ENCODE measurements at places on chromosomes 4 and X.
A peak's percentile ranks its signal among the peaks of the same experiment; 100 is the strongest.

DNA sequence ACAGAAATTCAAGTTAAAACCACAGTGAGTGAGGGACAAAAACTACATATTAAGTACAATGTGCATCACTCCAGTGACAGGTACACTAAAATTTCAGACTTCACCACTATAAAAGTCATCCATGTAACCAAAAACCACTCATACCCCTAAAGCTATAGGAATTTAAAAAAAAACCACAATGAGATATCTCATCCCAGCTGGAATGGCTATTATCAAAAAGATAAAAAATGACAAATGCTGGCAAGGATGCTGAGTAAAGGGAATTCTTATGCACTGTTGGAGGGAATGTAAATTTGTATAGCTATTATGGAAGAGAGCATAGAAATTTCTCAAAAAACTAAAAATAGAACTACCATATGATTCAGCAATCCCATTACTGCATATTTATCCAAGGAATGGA is 171.1 kb downstream of the HHIP start:
- no peak for DNase-seq

DNA sequence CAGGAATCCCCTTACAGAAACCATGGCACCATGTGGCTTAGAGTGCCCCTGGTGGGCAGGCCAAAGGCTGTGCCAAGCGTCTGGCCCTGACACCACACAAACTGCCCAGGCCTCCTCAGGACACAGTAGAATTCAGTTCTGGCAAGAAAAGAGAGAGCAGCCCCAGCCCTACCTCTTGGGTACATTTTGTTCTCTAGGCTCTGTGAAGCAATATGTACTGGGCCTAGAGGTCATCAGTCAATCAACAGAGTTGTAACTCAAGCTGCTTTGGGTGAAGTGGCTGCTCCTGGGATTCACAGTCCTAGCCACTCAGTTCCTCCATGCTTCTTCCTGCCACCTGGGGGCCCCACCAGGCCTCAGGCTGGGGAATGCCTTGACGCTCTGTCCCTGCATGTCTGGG is 158.1 kb upstream of the MAMLD1 start:
- DNase-seq = peak; percentile 4

DNA sequence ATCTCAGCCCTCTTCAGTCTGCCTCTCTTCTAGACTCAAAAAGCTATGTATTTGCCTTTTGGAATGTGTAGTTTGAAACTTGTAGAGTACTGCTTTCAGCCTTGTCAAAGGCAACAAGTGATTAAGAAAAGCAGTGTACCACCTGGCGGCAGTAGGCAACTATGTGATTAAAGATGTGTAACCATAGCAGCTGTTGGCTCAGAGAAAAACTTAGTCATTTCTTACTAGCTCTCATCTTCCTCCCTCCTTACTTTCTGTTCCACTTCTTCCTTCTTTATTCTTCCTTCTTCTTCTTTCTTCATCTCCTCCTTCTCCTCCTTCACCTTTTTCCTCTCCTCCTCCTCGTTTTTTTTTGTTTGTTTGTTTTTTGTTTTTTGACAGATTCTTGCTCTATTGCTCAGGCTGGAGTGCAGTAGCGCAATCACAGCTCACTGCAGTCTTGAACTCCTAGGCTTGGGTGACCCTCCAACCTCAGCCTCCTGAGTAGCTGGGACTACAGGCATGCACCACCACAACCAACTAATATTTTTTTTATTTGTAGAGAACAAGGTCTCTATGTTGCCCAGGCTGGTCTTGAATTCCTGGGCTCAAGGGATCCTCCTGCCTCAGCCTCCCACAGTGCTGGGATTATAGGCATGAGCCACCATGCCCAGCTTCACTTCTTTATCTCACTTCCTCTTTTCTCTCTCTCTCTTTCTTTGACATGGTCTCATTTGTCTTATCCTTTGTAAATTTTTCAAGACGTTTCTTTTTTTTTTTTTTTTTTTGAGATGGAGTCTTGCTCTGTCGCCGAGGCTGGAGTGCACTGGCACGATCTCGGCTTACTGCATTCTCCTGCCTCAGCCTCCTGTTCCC is 32.6 kb downstream of the ABHD18 start:
- DNase-seq = peak; percentile 28

- DNase-seq = no peak
Measured at GRCh38 chr4:88418411-88418810, 38.5 kb upstream of the HERC5 start.

GRCh38 chr4:47160095-47160494 is 128.7 kb downstream of the GABRB1 start:
- DNase-seq = peak; percentile 7

GRCh38 chrX:41085878-41086626 is 807 bp downstream of the USP9X start:
- peak; percentile 51 for DNase-seq

DNA sequence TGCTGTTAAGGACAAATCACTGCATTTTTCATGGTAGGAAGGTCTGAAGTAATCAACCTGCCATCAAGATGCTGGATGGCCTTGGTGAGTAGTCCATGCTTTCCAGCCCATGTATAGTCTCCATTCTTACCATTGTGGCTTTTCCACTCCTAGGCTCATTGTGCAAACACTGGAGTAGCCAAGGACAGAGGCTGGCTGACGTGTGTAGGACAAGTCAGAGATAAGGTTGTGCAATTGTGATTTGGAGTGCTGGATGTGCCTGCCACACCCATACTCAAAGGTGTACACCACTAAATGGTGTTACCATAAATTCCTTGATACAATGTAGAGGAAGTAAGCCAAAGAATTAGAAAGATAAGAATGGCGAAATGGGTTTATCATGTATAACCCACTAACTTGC is 26.3 kb upstream of the RADX start:
- DNase-seq = no peak

- no peak for DNase-seq
Measured at GRCh38 chr4:29900336-29900735, 819.8 kb upstream of the PCDH7 start.

GRCh38 chr4:163332526-163333406 is at the start of gene NPY1R:
Gene NPY1R (minus strand): TSS chr4:163332596. CDS start chr4:163326554, 6,042 bp downstream.
- peak; percentile 83 for DNase-seq

- no peak for DNase-seq
Measured at GRCh38 chr4:69977582-69977981, 12.1 kb upstream of the CSN2 start.

DNA sequence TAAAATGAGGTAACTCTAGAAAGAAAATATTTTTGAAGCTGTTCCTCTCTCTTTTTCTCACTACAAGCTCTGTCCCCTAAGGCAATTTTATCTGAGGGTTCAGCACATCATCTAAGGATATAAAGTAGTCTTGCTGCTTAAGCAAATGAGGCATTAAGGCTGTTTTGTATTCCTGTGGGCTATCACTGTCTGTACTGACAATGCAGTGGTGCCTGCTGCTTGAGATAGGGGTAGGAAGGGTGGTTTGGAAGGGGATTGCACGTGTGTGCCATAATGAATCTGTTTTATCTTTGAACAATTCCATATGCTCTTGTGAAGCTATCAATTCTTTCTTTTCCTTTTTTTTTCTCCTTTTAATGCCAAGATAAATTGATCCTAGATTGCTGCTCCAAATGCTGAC is 128.0 kb upstream of the ATOH1 start:
- no peak for DNase-seq

DNA sequence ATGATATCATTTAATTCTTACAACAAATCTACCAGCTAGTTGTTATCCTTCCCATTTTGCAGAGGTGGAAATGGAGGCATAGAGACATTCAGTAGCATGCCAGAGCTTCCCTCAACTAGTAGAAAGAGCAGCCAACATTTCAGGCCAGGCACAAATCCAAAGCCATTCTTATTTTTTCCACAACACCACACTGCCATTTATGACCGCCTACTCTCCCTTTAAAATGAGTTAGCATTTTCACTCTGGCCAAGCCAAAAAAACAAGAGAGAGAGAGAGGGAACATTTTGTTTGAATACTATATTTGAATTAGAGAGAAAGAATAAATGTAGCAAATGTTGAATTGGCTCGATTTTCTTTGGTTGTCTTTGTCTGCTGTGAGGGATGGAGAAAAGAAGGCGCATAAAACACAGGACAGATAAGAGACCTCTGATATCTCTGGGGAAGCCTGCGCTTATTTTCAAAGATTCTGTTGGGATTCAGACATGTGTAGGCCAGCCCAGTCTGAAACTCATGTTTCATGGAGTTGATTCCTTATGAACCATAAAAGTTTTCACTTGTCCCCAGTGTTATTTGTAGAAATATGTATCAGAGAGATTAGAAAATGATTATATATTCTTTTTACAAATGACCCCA is 265.7 kb downstream of the RAB28 start:
- DNase-seq = no peak

- DNase-seq = no peak
Measured at GRCh38 chrX:3777416-3777815, 64.0 kb upstream of the PRKX start.

GRCh38 chr4:169810325-169811323 is 52.9 kb upstream of the HPF1 start:
- peak; percentile 93 for DNase-seq

GRCh38 chr4:174248407-174248806 is 35.1 kb downstream of the FBXO8 start:
- no peak for DNase-seq

GRCh38 chr4:132276185-132276584 is 872.9 kb upstream of the PCDH10 start:
- DNase-seq = no peak

DNA sequence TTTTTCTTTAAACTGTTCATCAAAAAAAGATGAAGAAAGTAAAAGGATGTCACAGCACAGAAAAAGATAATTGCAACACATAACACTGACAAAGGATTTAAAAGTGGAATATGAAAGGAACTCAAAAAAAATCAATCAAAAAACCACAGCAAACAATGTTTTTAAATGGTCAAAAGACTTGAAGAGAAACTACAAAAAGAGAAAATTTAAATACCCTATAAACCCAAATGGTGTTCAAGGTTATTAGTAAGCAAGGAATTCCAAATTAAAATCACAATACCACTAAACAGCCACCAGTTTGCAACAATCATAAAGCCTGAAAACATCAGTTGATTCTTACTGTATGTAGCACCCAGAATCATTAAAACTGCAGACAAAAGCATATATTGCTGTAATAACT is 36.5 kb upstream of the PCDH10 start:
- no peak for DNase-seq

- DNase-seq = no peak
Measured at GRCh38 chr4:7778510-7779431, 160.9 kb downstream of the AFAP1 start.

GRCh38 chr4:48693856-48694574 is 86.1 kb downstream of the FRYL start:
- no peak for DNase-seq

GRCh38 chrX:38327775-38328081 is 419 bp upstream of the RPGR start:
- no peak for DNase-seq

DNA sequence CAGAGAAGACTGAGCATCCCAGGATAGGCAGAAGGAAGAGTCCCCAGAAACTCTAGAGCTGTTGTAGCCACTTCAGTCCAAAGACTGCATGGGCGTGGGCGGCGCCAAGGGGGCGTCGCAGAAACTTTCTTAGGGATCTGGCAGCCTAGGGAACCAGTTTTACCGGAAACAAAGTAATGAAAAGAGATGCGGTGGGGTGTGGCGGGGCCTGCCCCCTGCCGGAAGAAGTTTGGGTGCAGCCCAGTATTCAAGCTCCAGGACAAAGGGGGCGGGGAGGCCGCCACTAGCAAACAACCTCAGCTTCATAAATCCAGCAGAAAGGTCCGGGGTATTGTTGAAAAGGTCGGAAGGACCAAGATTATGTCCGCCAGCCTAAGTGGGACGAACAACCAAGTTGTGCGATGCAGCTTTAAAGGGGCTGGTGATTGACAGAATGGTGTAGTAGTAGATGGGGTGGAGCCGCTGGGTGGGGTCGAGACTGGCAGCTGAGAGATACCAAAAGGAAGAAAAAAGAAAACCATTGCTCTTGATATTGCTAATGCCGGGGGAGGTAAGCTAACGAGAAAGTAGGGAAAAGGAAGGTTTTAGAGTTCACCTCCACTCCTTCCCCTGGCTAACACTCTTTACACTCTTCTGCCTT is 190.5 kb downstream of the RRAGB start:
- peak; percentile 79 for DNase-seq

DNA sequence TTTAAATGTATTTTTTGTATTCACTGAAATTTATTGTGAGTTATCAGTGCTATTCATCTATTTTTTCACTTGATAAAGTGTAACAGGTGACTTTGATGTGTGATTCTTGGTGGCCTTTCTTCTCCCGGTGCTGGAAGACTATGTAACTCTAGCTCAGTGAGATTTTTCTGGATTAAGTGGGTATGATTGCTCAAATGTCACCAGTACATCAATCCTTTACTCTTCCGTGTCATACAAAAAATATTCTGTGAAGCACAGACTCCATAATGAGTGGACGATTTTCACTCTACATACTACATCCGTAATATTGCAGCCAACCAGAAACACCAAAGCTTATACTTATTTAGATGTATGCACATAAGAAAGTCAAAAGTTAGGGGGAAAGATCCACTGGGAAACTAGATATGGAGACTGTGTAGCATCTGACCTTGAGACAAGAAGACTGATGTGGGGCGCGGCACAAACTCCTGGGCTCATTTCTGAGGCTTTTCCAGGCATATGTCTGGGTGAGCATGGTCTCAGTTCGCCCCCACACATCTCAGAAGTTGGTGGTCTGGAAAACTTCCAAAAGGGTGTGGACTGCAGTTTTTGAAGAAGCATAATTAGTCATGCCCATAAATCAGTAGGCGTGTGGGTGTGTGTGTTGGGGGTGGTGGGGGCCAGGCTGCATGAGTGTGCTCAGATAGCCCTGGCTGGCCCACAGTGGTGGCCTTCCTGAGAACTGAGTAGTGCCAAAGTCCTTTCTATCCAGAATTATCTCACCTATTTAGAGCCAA is 53.9 kb upstream of the TENM3 start:
- DNase-seq = peak; percentile 57

- DNase-seq = peak; percentile 23
Measured at GRCh38 chr4:73707269-73707875, 33.0 kb upstream of the CXCL8 start.

DNA sequence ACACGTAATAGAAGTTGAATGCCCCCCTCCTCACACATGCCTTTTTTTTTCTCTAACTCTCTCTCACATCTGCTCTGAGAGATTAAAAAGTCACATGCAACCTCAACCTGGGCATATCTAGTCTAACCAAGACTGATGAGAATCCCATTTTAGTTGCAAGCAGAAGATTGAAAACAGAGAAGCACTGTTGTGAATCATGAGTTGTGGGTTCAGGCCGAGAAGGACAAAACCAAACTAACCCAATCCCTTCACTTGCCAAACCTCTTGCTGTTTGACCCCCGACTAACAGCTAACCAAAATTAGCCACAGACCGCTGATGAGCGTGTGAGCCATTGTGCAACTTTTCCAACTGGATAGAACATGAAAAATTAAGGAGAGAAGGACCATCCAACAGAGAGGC is 31.8 kb downstream of the CXCL1 start:
- peak; percentile 18 for DNase-seq

DNA sequence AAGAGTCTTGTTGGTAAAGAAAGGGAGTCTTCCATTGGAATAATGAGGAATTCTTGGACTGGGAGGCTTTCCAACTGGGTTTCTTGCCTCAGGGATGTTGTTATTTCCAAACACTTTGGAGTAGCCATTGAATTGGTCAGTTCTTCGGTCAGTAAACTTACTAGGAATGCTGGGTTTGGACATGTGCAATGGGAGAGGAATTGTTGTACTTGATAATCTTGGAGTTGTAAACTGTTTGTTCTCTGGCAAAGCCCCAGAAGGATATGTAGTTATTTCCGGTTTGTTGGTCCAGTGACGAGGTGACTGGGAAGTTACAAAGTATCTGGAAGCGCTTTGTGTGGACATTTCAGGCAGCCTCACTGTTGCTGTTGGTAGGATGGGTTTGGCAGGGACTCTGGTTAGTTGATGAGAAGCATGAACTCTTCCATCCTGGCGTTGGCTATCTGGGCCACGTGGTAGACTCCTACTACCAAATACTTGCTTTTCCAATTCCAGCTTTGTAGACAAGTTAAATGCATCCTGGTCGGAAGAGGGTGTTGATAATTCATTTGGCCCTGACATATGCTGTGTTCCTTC is 25.9 kb downstream of the MXRA5 start:
- DNase-seq = no peak

All from hematopoietic multipotent progenitor cell treated with erythropoietin and hydrocortisone succinate and interleukin-3 and kit ligand, for 4 days (in vitro differentiated cells).